IMR-90 (cell line): ENCODE measurements at places on chromosomes 4 and X. TPM values are rescaled to one million over a fixed set of nuclear protein-coding genes. Genes with fewer than 3 reads are reported as not detected.

DNA sequence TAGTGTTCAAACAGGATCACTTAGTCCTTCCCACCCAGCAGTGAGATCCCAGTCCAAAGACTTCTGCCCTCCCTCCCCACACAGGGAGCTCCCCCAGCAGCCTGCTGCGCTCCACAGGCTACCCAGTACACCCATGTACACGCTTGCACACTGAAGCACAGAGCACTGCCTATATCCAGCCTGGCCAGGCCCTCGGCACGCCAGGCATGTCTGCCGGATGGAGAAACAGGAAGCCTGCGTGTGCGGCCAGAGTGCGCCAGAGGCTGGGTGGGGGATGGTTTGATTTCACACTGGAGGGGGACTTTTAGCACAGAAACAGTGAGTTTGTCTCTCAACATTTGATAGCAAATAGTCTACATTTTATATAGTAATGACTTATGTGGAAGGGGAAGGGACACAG is 833.5 kb upstream of the IGFBP7 start:
- no peaks in the 10 kb centered on the region for H3K27me3 ChIP-seq
- no peak for DNase-seq
- no peak overlapping the region for H3K27ac ChIP-seq
- no peaks in the 10 kb centered on the region for H3K4me1 ChIP-seq

DNA sequence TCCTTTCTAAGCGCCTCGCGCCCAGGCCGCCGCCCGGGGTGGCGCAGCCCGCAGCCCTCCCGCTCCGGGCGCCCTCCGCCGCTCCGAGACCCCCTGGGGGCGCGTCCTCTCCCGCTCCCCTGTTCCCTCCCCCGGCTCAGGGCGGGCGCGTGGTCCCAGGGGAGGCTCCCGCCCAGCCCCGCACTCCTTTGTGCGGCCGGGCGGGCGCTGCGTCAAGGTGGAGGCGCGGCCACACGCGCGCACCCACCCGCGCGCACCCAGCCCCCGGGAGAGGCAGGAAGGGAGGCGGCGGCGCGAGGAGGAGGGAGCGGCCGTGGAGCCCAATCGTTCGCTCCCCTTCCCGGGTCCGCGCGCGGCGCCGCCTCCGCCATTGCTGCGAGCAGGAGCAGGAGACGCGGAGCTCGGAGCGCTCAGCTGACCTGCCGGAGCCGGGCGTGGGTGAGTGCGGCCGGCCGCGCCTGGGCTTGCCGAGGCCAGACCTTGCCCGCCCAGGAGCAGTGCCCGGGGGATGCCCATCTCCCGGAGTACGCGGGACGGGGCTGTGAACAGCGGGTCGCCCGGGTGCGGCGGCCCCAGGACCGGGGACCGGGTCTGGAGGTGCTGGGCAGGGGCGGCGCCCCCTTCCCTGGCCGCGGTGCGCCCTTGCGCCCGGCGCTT is at the start of gene NSG1:
Gene NSG1 (plus strand): TSS at position 367 of the 657 bp plus-strand sequence. CDS start 528 bp downstream, outside the sequence.
- H3K27ac ChIP-seq: no peak within 1 kb of the TSS; the same call in 1 of the 2 replicates
- no peaks in the 10 kb centered on the region; the same call in 1 of the 2 replicates for H3K36me3 ChIP-seq
- peaks cover 4% of the 10 kb centered on the region; the same call in 1 of the 2 replicates for H3K4me1 ChIP-seq
- peak within 1 kb of the TSS; percentile 59 for H3K4me3 ChIP-seq

GAGE12J gene
- not detected in 2 replicates for total RNA-seq

DMD gene
- 10.6 and 11.8 TPM in 2 replicates for total RNA-seq

DNA sequence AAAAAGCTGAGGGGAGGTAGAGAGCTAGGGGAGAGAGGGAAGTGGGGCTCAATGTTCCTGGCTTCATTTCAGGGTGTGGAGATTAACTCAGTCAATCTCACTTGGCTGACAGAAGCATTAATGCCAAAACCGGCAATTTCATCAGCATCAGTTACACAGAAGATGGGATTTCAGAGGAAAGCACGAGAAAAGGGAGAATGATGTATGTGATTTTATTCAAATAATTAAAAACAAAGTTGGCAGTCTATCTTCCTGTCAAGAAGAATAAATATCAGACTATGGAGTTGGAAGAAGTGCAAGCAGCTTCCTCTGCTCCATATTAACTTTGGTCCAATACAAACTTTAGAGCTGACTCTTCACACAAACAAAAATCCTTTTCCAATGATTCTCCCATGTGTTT is 29.6 kb upstream of the HCCS start:
- H3K36me3 ChIP-seq: no peaks in the 10 kb centered on the region
- H3K27ac ChIP-seq: no peak overlapping the region
- no peak for DNase-seq
- H3K4me1 ChIP-seq: peaks cover 2% of the 10 kb centered on the region; the same call in 1 of the 2 replicates
- H3K27me3 ChIP-seq: no peaks in the 10 kb centered on the region

DNA sequence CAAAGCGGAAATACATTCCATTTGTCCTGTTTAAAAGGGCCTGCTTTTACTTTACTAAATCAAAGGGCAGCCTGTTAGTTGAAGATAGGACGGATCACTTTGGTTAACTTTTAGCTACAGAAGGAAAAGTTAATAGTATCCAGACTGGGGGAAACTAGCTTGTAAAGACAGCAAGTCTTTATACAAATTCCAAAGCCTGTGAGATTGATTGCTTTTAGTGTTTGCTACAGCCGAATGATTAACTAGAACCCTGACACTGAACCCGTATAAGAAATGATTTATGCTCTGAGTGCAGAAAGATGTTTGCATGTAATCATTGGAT is 93.4 kb downstream of the FRAS1 start:
- H3K36me3 ChIP-seq: no peaks in the 10 kb centered on the region
- no peak for DNase-seq
- H3K27ac ChIP-seq: no peak overlapping the region
- no peaks in the 10 kb centered on the region for H3K4me1 ChIP-seq

DNA sequence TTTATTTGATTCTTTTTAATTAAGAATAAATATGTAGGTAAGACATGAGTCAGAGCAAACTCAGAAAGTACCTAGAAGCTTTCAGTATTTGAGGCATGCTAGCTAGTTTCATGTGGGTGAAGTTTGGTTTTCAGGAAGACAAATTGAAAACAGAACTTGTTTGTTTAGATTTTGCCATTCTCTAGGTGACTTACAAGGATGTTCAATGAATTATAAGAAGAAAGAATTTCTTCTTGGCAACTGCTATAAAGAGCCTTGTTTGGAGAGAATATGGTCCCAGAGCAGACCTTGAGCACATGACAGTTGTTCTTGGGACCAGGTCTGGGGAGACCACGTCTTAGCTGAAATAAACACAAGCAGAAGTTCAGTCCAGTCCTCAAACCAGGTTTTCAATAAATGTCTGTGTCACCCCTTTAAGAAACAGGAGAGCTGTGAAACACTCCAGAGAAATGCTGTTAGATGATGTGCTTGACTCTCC is 38.0 kb upstream of the IL21 start:
- DNase-seq: no peak
- H3K27ac ChIP-seq: no peak overlapping the region
- no peak overlapping the region for H3K4me3 ChIP-seq
- H3K4me1 ChIP-seq: peaks cover 5% of the 10 kb centered on the region

CLCN4 gene
- total RNA-seq: 3.9 and 4.5 TPM in 2 replicates

DNA sequence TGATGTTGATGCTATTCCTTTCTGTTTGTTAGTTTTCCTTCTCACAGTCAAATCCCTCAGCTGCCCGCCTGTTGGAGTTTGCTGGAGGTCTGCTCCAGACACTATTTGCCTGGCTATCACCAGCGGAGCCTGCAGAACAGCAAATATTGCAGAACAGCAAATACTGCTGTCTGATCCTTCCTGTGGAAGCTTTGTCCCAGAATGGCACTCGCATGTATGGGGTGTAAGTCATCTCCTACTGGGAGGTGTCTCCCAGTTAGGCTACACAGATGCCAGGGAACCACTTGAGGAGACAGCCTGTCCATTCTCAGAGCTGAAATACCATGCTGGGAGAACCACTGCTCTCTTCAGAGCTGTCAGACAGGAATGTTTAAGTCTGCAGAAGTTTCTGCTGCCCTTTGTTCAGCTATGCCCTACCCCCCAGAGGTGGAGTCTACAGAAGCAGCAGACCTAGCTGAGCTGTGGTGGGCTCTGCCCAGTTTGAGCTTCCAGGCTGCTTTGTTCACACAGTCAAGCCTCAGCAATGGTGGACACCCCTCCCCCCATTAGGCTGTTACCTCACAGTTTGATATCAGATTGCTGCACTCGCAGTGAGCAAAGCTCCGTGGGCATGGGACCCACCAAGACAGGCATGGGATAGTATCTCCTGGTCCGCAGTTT is 74.9 kb downstream of the SPIN3 start:
- H3K4me3 ChIP-seq: no peak overlapping the region
- H3K27ac ChIP-seq: no peak overlapping the region
- no peaks in the 10 kb centered on the region for H3K27me3 ChIP-seq
- H3K36me3 ChIP-seq: no peaks in the 10 kb centered on the region
- no peaks in the 10 kb centered on the region for H3K4me1 ChIP-seq
- no peak for DNase-seq

DNA sequence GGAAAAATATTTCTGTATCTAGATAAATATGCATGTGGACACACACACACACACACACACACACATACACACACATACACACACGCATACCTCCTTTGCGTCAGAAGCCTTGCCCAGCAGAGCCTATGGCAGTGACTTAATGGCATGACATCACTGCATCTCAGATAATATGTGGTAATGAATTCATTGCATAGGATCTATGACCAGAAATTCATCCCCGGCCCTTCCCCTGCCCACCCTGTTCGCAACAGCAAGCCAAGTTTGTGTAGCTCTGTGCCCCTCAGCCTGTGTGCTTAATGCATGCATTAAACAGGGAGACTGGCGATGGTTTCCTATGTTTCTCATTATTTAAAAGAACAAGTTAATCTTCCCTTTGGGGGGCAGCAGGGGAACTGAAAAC is 120.7 kb downstream of the NKX6-1 start:
- H3K4me1 ChIP-seq: no peaks in the 10 kb centered on the region
- no peaks in the 10 kb centered on the region for H3K27me3 ChIP-seq
- no peak for DNase-seq
- no peak overlapping the region for H3K4me3 ChIP-seq

DNA sequence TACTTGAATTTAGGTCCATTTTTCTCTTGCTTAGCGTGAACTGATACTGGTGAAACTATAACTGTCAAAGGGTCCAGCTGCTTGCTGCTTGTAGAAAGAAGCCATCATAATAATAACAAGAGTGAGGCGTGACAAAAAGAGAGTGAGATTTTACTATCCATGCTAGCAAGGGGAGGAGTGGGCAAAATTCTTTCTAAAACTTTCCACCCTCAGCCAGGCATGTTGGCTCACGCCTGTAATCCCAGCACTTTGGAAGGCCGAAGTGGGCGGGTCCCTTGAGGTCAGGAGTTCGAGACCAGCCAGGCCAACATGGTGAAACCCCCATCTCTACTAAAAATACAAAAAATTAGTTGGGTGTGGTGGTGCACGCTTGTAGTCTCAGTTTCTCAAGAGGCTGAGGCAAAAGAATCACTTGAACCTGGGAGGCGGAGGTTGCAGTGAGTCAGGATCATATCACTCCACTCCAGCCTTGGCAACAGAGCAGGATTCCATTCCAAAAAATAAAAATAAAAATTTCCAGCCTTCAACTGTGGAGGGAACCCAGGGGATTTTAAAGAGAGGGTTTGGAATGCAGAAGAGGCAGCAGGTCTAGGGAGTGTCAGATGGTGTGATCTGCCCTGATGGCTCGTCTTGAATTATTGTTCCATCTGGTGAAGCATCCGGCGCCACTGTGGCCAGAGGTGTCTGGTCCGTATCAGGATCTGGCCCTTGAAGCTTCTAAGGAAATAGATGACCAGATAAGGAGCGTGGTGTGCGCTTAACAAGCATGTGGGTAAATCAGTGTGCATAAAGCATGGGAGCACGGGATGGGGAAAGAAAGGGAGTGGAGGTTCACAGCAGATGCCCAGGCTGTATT is 51.8 kb downstream of the LRP2BP start:
- no peak overlapping the region for H3K4me3 ChIP-seq
- H3K36me3 ChIP-seq: peaks cover 8% of the 10 kb centered on the region
- peaks cover 5% of the 10 kb centered on the region; the same call in 1 of the 2 replicates for H3K4me1 ChIP-seq
- no peak overlapping the region for H3K27ac ChIP-seq
- H3K27me3 ChIP-seq: no peaks in the 10 kb centered on the region
- DNase-seq: peak; percentile 27

DNA sequence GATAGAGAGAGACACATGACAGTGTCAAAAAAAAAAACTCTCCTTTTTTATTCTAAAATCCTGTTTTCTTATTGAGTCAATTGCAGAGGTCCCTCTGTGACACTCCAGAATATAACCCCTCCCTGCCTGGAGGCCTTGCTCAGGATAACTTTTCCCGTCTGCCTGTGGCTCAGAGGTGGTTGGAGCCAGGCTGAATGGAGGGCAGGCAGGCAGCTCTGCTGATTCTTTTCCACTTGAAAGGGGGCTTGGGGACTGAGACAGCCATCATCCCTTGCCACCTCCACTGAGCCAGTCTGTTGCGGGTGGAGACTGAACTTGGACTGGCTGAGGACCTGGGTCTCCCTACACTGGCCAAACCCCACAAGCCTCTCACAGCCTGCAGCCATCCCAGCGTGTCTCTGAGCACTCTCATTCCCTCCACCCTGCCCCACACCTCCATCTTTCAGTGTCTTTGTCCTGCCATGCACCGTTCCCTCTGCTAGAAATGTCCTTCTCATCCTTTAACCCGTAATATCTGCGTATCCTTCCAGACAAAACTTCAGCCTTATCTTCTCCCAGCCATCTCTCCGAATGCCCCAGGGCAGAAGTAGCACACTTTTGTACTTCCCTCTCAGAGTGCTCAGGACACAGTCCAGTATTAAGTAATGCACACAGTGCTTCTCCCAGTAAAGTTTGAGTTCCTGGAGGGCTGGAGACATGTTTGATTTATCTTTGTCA is 139.9 kb downstream of the CHIC2 start:
- DNase-seq: no peak
- H3K4me1 ChIP-seq: peaks cover 2% of the 10 kb centered on the region
- no peaks in the 10 kb centered on the region for H3K27me3 ChIP-seq
- H3K27ac ChIP-seq: no peak overlapping the region
- no peaks in the 10 kb centered on the region for H3K36me3 ChIP-seq

DNA sequence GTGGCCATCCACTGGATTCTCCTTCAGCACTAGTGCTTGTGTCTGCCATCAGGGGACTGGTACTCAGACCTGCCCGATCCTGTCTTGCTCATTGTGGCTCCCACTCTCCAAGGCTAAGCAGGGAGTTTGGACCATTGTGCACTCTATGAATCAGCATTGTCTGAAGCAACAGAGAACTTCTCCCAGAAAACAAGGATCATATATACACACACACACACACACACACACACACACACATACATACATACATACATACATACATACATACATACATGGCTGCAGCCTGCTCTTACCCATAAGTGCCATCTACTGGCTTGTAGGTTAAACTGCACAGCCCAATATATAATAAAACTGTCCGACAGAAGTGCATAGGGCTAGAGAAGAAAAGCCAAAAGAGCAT is 345.3 kb upstream of the LCORL start:
- no peaks in the 10 kb centered on the region for H3K27me3 ChIP-seq
- no peak overlapping the region for H3K4me3 ChIP-seq
- H3K4me1 ChIP-seq: no peaks in the 10 kb centered on the region
- H3K27ac ChIP-seq: no peak overlapping the region
- DNase-seq: peak; percentile 6

DNA sequence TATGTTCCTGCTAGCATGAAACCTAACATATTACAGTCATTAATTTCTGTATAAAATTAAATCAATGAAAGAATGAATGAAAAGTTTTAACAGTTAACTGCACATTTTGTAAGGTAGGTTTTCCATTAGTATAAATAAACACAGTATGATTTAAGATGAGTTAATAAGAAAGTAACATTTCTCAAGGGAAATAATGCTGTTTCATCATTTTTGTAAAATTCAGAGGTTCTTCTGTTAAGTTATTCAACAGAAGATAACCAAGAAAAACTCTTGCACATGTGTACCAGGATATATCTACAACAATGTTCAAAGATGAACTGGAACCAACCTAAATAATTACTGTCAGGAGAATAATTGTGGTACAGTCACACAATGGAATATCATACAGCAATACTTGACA is 88.6 kb downstream of the NEK1 start:
- no peak overlapping the region for H3K4me3 ChIP-seq
- H3K27me3 ChIP-seq: no peaks in the 10 kb centered on the region
- DNase-seq: no peak
- 0 out of 2 replicates have a peak, but pooled peaks cover 2% of the 10 kb centered on the region for H3K36me3 ChIP-seq
- no peaks in the 10 kb centered on the region for H3K4me1 ChIP-seq

FAM53A gene
- 1.9 and 2.0 TPM in 2 replicates for total RNA-seq
